ENCODE measurements at places on chromosomes 11 and 22.
A peak's percentile ranks its signal among the peaks of the same experiment; 100 is the strongest.

- DNase-seq = no peak
These were observed 540.8 kb downstream of the SOX6 start for GRCh38 chr11:15815246-15816195.

DNA sequence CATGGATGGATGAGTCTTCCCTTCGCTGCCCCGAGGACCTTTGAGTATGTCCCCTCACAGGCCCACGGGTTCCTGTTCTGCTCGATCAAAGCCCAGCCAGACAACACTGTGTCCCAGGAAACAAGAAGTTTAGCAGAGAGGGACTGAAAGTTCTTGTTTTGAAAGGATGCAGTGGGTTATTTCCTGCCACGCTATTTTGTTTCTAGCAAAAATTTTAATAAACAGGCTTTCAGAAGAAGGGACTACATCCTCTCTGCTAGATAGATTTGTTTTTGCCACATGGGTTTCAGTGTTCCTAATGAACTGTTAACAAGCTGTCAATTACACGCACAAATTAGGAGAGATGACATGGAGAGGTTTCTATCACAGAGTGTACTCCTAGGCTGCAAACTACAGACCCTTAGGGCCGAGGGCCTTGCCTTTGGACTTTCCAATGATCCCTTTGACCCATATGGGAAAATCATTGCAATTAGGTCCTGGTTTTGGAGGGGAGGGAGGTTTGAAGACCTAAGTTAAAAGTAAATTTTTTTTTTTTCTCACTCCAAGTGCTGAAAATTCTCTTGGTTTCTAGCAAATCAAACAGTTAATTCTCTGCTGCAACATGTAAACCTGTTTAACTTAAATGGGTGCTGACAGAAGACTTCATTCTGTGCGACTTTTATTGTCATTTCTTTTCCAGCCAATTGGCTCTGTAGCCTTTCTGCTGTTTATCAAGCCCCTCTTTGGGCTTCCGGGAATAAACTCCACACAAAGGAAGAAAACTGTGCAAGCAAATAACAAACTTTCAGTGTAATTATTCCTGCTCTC, 81.4 kb downstream of the RCN1 start:
- no peak for DNase-seq

DNA sequence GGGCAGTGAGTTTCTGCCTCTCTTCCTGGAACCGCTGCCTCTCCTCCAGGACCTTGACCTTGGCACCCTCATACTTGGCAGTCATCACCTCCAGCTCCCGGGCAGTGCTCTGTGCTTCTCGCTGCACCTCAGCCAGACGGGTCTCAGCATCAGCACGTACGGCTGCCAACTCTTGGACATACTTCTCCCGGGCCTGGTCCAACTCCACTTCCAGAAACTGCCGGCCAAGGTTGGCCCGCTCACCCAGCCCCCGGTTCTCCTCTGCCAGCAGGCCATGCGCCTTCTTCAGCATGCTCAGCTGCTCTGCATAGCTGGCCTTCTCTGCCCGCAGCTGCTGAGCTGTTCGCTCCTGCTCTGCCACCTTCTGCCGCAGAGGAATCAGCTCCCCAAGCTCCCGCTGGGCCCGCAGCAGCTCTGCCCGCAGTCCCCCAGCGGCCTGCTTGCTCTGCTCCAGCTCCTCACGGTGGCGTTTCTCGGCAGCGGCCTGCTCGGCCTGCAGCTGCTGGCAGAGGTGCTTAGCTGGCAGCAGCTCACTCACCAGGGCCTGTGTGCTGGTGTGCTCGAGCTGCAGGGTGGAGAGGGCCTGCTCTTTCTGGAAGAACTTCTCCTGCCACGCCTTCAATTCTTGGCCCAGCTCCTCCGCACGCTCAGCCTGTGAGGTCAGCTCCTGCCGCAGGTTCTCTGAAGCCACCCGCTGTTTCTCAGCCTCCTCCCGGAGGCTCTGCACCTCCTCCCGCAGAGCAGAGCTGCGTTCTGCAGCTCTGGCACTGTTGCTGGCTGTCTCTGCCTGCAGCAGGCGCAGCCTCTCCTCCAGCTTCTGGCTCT, 14.4 kb downstream of the IL18BP start:
- peak; percentile 87 for DNase-seq

DNA sequence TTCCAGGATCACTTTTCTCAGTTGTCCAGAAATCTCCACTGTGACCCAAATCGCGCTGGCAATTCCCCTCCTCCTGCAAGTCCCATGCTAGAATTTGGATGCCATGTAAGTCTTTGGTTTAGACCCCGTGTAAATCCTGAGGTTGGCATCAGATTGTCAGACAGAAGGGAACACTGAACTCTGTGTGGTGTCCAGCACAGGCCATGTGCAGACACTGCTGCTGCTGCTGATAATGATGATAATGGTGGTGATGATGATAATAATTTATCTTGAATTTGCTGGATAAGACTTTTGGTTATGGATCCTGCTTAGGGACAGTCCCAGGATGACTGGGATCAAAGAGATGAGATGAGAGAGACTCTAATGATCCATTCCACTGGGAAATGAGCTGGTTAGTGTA, 45.0 kb downstream of the RPUSD4 start:
- DNase-seq = no peak

DNA sequence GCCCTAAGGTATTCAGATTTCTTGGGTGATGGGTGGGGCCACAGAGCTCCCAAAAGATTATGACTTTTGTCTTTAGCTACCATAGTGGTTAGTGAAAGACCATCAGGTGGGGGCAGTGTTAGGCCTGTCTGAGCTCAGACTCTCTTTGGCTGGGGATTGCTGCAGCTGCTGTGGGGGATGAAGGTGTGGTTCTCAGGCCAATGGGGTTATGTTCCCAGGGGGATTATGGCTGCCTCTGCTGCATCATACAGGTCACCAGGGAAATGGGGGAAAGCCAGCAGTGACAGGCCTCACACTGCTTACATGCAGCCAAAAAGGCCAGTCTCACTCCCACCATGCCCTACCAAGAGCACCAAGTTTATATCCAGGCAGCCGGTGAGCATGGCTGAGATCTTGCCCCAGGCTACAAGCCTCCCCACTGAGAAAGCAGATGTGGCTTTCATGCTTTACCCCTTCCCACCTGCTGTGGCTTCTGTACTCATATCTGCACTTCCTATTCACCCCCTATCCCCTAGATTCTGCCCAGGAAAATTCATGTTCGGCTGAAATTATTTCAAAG, 24.8 kb downstream of the CNTF start:
- no peak for DNase-seq

- DNase-seq = no peak
These were observed 59.6 kb downstream of the AASDHPPT start for GRCh38 chr11:106137061-106137460.

GRCh38 chr11:96322775-96323641, 20.0 kb downstream of the MAML2 start:
- no peak for DNase-seq

DNA sequence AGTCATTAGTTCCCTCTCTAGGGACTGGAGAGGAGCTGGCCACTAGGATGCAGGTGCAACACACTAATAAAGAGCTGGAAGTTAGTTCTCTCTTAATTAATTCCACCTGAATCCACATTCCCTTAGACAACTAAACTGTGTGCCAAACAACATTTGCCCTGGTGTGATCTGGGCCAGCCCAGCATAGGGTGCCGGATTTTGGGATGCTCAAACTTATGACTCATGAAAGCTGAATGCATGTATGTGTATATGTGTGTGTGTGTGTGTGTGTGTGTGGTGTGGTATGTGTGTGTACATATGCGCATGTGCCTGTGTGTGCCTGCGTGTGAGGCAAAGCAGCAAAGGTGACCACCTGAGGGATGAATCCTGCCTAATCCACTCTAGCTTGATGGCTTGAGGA, 110.7 kb downstream of the EHF start:
- no peak for DNase-seq

- no peak for DNase-seq
These were observed 3.9 kb upstream of the NEFH start for GRCh38 chr22:29476116-29476515.

- peak; percentile 56 for DNase-seq
These were observed 43.5 kb downstream of the GGTLC2 start for GRCh38 chr22:22687638-22688500.

- no peak for DNase-seq
These were observed 14.5 kb downstream of the GUCD1 start for GRCh38 chr22:24540470-24540869.

DNA sequence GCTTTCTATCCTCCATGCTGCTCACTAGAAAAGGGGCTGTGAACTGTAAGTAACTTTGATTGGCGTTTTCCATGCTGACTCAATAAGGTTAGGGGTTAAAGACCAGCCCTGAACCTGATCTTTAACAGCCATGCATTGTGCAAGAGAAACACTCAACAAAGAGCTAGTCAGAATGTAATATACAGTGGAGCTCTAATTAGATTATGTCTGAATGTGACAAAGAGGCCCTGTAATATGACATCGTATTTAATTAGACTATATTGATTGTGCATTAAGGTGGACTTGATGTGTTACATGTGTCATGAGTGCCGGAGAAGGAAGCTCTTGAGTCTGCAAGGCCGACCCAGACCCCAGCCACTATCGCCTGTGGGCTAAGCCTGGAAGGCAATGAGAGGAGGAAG, 70.5 kb downstream of the PKNOX2 start:
- no peak for DNase-seq

- no peak for DNase-seq
These were observed 108.8 kb upstream of the TEAD1 start for GRCh38 chr11:12565406-12565805.

DNA sequence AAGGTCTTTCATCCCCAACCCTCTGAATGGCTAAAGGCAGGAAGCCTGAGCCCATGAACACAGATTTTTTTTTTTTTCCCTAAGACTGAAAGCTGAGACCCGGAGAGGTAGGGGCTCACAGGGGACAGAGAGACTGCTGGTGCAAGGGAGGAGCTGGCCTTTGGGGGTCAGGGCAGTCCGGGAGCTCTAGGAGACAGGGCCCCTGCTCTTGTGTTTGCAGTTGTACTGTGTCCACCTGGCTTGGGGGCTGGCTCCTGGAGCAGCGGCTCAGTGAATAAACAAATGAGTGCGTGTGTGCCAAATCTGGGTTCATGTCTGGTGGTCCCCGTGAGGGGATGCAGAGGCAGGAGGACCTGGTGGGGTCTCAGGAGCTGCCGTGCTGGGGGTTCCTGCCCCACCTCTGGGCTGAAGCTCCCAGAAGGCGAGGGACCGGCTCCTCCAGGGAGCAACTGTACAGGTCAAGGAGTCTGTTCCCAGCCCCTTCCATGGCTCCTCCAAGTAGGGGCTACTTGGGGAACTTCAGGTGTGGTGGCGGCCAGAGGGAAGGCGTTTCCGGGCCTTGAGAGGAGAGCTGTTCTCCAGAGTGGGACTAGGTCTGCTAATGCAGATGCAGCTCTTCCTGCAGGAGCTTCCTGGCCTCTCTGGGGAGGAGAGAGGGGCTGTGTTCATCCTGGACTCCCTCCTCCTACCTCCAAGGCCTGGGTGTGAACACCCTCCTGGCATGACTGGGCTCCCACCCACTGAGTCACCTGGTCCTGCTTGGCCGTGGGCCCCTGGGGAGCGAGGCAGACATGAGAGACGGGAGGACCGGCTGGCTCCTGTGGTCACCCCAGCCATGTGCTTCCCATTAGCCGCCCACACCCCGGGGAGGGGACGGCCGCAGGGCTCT, 57.6 kb downstream of the FBXO7 start:
- peak; percentile 92 for DNase-seq

- DNase-seq = no peak
These were observed 23.3 kb downstream of the ALKBH3 start for GRCh38 chr11:43903969-43904368.

- DNase-seq = no peak
These were observed 39.5 kb downstream of the CTNND1 start for GRCh38 chr11:57801183-57801485.

DNA sequence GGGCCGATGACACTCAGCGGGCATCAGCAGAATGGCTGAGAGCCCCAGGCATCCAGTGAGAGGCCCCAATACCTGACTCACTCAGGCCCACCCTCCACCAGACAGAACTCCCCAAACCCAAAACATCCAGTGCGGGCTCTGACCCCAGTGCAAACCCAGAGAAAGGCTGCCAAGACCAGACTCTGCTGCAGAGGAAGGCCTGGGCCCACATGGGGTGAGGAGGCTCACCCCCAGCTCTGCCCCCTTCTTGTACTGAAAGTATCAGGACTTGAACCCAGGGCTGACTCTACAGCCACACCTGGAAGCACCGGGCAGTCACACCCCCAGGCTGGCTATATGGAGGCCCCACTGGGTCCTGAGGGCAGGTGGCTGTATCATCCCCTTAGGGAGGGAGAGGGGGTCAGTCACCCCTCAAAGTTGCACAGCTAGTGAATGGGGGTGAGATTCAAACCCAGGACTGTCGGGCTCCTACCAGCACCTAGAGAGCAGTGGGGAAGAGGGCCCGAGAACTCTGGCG, 49.3 kb downstream of the IGLL1 start:
- no peak for DNase-seq

DNA sequence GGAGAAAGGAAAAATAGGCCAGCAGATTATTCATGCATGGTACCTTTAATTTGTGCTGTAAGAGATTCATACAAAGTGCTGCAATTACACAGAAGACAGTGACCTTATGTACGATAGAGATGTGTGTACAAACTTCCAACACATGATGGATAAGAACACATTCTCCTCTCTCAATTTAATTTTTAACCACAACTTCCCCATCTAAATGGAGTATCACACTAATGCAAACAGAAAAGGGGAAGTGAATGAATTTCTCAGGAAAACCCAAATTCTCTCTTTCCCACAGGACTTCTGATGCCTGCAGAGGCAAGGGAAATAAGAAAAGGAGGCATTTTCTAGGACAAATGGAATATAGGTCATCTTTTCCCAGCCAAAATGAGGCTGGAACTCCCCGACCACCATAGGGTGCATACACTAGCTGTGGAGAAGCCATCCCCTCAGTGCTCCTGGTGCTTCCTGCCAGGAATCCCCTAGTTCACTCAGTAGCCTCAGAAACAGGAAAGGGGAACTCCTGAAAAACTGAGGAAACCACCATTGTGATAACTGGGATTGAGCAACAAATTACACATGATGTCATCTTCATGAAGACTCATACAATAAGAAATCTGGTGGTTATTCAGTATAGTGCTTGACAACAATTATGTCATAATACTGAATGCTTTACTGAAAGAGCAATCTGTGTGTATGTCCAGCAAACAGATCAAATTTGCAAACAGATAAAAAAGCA, 22.4 kb downstream of the MMP10 start:
- no peak for DNase-seq

GRCh38 chr11:19430346-19430745, 189.6 kb upstream of the E2F8 start:
- DNase-seq = no peak

GRCh38 chr11:9825315-9825714, 161.4 kb downstream of the SWAP70 start:
- DNase-seq = no peak

- DNase-seq = no peak
These were observed 59.6 kb upstream of the ADORA2A start for GRCh38 chr22:24367841-24368240.

DNA sequence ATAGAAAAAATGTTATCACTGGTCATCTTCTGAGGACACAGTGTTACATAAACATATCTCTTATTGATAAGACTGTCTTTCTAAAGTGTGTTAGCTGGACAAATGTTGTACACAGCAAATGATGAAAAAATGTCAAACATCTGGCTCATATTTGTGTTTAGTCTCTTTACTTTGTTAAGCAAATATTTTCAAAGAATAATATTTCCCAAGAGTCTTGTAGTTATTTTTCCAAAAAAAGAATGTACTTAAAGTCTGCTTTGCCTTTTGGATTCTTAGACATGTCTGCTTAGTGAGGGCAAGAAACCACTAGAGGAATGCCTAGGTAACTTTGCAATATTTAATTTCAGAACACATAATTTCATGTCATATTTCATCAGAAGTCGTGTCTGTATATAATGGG, 23.9 kb upstream of the CCDC179 start:
- no peak for DNase-seq

GRCh38 chr11:94909371-94909820, 64.0 kb downstream of the CWC15 start:
- no peak for DNase-seq

GRCh38 chr22:44139773-44140172, 41.0 kb upstream of the PARVG start:
- DNase-seq = no peak

Data from right hindlimb (tissue), 1 donor.